ENCODE measurements at places on chromosomes 1 and 21. TPM values are rescaled to one million over a fixed set of nuclear protein-coding genes. Genes with fewer than 3 reads are reported as not detected.

The FCER1A gene
- 5.1 TPM for total RNA-seq

The TNFRSF9 gene
- not detected for total RNA-seq

The S100A8 gene
- 26.5 TPM for total RNA-seq

The SH2D1B gene
- total RNA-seq = not detected

The TNFAIP8L2 gene
- total RNA-seq = 6.9 TPM

The LAMC1 gene
- total RNA-seq = 679 TPM

DNA sequence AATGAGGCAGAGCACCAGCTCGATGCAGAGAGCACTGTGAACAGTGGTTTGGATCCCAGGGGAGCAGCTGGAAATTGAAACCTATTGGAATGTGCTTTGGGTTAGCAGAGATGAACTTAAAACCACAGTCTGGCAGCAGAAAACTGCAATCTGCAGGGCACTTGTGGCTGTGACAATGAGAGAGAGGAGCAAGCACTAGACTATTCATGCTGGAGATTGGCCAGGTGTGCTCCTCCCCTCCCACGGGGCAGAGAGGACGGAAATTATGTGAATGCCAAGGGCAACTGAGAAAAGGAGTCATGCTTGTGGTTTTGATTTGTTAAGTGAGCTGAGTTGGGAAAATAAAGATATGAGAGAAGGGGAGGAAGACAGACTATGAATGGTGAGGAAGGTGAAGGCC is 38.1 kb downstream of the HSD3B2 start:
- H3K27me3 ChIP-seq = no peaks in the 10 kb centered on the region
- no peak overlapping the region for H3K4me3 ChIP-seq
- no peaks in the 10 kb centered on the region for H3K4me1 ChIP-seq
- no peak overlapping the region for H3K27ac ChIP-seq
- no peaks in the 10 kb centered on the region for H3K36me3 ChIP-seq
- no peak for DNase-seq

GRCh38 chr1:86069757-86070145 is 86.8 kb downstream of the COL24A1 start:
- no peaks in the 10 kb centered on the region for H3K27me3 ChIP-seq
- no peaks in the 10 kb centered on the region for H3K36me3 ChIP-seq
- H3K4me3 ChIP-seq = no peak overlapping the region
- no peak overlapping the region for H3K27ac ChIP-seq
- DNase-seq = no peak
- no peaks in the 10 kb centered on the region for H3K4me1 ChIP-seq

DNA sequence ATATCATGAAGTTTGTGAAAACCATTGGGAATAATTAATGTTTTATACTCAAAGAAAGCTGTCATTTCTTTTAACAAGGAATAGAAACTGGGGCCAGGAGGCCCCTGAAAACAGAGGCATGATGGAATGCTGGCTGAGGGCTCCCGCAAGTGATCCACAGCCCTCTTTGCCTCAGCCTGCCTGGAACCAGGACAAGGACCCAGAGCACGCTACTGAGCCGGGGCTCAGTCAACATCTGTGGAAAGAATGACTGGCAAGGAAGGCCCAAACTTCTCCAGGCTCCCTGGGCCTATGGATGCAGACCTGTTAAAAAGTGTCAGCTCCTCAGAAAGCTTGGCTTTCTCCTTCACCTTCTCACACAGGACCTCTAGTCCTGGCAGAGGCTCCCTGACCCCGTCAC is 32.6 kb downstream of the COLGALT2 start:
- H3K27ac ChIP-seq = no peak overlapping the region
- H3K36me3 ChIP-seq = no peaks in the 10 kb centered on the region
- no peak for DNase-seq
- H3K4me3 ChIP-seq = no peak overlapping the region
- no peaks in the 10 kb centered on the region for H3K4me1 ChIP-seq

DNA sequence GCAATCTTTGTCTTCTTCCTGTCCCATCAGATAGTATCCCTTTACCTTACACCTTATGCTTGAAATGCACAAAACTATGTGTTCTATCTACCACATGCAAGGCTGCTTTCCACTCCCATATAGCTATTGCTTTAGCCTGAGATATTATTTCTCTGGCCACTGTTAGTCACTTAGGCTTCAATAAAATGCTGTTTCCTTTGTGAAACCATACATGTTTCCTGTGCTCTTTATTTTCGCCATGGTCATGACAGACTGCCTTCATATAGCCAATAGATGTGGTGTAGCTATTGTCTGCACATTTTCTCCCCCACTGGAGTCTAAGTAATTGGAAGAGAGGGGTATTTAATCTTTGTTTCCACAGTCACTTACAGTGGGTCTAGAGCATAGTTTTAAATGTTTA is 108.4 kb downstream of the GREM2 start:
- H3K36me3 ChIP-seq = no peaks in the 10 kb centered on the region

GRCh38 chr1:51861669-51862068 is 16.9 kb downstream of the NRDC start:
- no peaks in the 10 kb centered on the region for H3K4me1 ChIP-seq
- DNase-seq = no peak
- no peak overlapping the region for H3K4me3 ChIP-seq
- no peaks in the 10 kb centered on the region for H3K27me3 ChIP-seq
- H3K27ac ChIP-seq = no peak overlapping the region
- no peaks in the 10 kb centered on the region for H3K36me3 ChIP-seq

DNA sequence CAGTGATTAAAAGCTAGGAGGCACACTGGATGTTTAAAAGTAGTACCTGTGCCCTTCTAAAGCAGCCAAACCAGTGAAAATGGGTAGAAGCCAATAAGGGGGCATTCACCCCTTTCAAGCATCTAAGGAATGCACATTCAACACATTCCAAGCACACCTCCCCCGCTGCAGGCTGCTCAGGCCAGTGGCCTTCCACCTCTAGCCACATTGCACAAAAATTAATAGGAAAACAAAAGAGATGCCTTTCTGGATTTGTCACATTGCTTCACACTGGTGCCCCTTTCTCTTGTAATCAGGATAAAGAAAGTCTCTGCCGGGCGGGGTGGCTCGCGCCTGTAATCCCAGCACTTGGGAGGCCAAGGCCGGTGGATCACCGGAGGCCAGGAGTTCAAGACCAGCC is 834.0 kb downstream of the USP25 start:
- peak; percentile 72 for DNase-seq
- no peaks in the 10 kb centered on the region for H3K27me3 ChIP-seq
- H3K27ac ChIP-seq = peak overlapping the region; percentile 33
- no peaks in the 10 kb centered on the region for H3K36me3 ChIP-seq
- no peaks in the 10 kb centered on the region for H3K4me1 ChIP-seq
- no peak overlapping the region for H3K4me3 ChIP-seq
